Tibial artery (tissue), 4 donors: ENCODE measurements at places on chromosomes 12 and 14.

DNA sequence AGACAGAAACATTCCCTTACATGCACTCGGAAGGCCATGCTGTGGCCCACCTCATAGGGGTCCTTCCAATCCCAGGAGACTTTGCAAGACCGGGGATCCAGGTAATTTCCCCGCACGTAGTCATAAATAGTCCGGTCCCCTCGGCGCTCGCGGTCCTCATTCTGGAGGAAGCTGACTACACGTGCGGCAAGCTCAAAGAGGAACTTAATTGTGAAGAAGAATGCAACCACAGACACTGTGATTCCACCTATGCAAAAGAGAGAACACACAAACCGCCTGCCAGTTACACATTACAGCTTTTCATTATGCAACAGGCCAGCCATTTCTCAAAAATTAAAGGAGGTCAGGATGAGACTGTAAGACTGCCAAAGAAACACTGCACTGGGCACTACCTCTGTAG lies 28.4 kb downstream of the AREL1 start:
- H3K4me1 ChIP-seq = no peaks in the 10 kb centered on the region
- H3K4me3 ChIP-seq = no peak overlapping the region
- H3K27ac ChIP-seq = no peak overlapping the region
- no peaks in the 10 kb centered on the region for H3K27me3 ChIP-seq

DNA sequence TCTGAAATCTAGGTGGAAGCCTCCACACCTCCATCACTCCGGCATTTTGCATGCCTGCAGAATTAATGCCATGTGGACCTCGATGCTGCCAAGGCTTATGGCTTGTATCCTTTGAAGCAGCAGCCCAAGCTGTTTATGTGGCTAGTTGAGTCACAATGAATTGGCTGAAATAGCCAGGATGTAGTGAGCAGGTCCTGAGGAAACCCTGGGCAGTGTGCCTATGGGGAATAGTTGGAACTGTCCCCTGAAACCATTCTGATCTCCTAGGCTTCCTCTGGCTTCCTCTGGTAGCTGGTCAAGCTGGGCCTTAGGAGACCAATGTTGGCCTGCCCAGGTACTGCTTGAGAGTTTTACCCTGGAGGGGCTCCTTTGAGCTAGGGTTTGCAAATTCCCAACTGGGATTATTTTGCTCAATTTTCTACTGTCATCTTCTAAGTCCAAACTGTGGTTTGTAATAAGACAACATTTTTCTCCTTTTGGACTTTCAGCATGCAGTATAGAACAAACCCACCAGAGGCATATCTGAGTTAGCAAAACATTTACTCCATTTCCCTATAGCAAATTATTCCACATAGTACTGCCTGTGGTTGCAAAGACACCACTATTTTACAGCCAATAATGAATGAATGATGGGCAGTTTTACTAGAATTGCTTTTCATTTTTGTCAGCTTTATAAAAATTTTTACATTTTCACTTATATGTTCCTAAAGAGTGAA lies 85.1 kb upstream of the AMIGO2 start:
- H3K36me3 ChIP-seq = no peaks in the 10 kb centered on the region
- DNase-seq = no peak
- H3K4me3 ChIP-seq = no peak overlapping the region
- H3K27ac ChIP-seq = no peak overlapping the region
- no peaks in the 10 kb centered on the region for H3K27me3 ChIP-seq

- no peak overlapping the region for H3K27ac ChIP-seq
- H3K4me1 ChIP-seq = no peaks in the 10 kb centered on the region
- H3K4me3 ChIP-seq = no peak overlapping the region
These were observed 150.7 kb upstream of the CPM start for GRCh38 chr12:69083689-69084088.

- H3K4me3 ChIP-seq = no peak overlapping the region
- H3K36me3 ChIP-seq = peaks cover 24% of the 10 kb centered on the region
- H3K27ac ChIP-seq = no peak overlapping the region
- H3K27me3 ChIP-seq = no peaks in the 10 kb centered on the region
These were observed 5.4 kb downstream of the MAGOHB start for GRCh38 chr12:10607885-10608458.

DNA sequence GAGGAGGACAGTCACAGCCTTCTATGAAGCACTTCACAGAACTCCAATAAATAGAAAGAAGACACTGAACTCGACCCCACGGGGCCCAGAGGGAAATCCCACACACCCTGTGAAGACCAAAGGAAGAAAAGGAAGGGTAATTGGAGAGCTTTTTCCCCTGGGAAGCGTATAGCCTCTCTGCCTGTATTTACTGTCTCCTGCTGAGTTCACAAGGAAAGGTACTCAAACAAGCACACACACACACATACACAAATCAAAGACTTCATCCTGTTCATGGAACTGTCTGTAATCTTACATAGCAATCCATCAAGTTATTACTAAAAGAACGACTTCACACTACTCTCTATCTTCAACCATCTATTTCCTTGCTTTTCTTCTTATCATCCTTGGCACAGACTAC lies 15.3 kb downstream of the FOXN3 start:
- H3K4me3 ChIP-seq = no peak overlapping the region
- no peaks in the 10 kb centered on the region for H3K4me1 ChIP-seq
- peaks cover 13% of the 10 kb centered on the region for H3K36me3 ChIP-seq
- no peak overlapping the region for H3K27ac ChIP-seq
- DNase-seq = no peak

DNA sequence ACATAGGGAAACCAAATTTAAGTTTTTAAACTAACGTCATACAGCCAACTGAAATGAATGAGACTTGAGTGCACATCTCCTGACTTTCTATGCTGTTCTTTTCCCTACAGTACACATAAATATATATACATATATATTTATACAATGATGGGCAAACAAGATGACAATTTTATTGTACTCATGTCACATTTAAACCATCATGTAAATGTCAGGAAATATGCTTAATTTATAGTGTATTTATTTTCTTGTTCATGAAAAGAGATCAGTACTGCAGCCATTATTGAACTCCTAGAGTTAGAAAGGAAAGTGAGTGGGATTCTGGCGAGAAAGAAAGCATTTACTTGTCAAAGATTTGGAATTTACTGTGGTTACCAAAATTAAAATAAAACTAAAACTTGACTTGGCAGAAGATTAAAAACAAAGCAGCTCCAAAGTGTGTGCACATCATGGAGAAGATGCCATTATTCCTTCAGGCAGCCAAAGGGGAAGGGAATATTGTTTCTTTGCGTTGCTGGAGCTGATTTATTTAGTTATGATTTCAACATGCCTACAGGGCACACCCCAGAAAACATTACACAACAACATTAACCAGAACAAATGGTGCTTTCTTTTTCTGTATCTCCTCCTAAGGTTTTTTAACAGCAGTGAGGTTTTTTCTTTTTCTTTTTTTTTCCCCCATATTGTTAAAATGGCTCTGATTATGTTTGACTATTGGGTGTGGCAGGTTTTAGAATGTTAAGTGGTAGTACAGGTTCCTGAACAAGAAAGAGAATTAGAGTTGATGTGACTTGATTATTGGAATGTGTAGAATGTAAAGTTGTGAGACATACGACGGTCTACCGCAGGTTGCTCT lies 144.6 kb downstream of the RAD51B start:
- peak overlapping the region; percentile 29 for H3K27ac ChIP-seq
- H3K4me3 ChIP-seq = peak overlapping the region; percentile 2

- no peaks in the 10 kb centered on the region for H3K27me3 ChIP-seq
- no peak overlapping the region for H3K27ac ChIP-seq
- no peaks in the 10 kb centered on the region for H3K4me1 ChIP-seq
- no peaks in the 10 kb centered on the region for H3K36me3 ChIP-seq
- DNase-seq = no peak
- no peak overlapping the region for H3K4me3 ChIP-seq
These were observed 79.1 kb downstream of the ZFP36L1 start for GRCh38 chr14:68713782-68714181.

DNA sequence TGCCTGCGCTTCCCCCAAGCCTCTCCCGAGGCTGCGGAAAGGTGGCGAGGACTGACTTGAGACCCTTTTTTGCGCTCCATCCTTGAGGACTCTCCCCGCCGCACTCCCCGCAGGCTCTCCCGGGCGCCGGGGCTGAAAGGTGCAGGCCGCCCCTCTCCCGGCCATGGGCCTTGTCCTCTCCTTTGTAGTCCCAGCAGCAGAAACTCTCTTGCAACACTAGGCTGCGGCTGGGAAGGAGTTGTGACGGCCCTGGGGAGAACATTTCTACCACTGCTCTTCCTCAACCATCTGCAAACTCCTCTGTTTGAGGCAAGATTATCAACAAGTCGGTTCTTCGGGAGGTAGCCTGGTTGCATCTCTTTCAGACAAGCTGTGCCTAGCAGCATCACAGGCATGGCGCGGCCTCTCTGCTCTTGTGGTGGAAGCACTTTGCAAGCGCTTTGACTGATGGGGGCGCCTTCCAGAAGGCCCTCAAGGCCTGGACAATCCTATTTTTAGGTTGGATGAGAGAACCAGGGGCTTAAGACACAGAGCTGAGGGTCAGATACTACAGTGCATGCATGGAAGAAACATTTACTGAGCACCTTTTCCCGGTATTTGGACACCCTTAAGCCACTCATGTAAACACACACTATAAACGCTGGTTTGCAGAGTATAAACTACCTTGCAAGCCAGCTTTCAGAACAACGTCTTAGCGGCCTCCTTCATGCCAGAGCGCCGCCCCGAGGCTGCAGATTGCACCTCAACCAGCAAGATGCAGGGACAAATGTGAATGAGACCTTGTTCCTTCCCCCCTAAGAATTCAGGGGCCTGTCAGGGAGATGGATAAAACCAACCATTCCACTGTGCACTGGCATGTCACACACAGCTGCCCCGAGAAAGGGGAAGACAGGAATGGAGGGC lies 1.2 kb upstream of the PRIMA1 start:
- peak; percentile 35 for DNase-seq
- no peaks in the 10 kb centered on the region for H3K27me3 ChIP-seq

- H3K27me3 ChIP-seq = no peaks in the 10 kb centered on the region
- no peak overlapping the region for H3K27ac ChIP-seq
- no peak for DNase-seq
- no peak overlapping the region for H3K4me3 ChIP-seq
These were observed 28.3 kb downstream of the PSMA6 start for GRCh38 chr14:35320472-35320871.

DNA sequence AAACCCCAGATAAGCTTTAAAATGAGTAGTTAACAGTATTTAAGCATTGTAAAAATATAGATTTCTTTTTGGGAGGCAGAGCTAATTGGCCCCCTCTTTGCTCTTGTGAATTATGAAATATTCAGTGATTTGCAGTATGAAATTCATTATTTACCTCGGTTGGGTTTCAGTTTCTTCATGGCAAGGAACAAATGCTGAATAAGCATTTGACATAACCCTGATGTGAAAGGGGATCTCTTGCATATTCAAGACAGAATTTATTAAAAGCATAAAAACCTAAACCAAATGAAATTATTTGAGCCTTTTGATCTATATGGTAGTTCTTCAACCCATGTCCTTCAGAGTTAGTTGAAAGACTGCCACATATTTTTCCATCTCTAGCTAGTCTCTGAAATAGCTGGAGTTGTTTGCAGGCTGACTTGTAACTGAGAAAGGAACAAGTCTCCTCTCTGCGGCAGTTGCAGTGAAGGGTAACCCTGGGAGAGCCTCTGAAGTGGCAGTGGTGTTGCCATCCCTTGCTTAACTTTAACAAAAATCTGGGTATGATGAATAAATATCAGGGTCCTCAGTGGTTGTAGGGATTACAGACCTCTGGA lies 690 bp downstream of the AKAP6 start:
- no peaks in the 10 kb centered on the region for H3K27me3 ChIP-seq
- no peak overlapping the region for H3K27ac ChIP-seq
- H3K36me3 ChIP-seq = no peaks in the 10 kb centered on the region
- H3K4me3 ChIP-seq = no peak overlapping the region

DNA sequence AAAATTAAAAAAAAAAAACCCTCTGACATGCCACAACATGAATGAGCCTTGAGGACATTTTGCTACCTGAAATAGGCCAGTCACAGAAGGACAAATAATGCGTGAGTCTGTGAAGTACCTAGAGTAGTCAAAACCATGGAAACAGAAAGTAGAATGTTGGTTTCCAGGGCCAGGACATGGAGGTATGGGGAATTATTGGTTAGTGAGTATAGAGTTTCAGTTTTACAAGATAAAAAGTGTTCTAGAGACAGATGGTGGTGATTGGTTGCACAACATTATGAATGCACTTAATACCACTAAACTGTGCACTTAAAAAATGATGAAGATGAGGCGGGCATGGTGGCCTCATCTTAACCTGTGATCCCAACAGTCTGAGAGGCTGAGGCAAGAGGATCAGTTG lies 47.6 kb upstream of the ZFP36L1 start:
- no peak for DNase-seq
- H3K4me1 ChIP-seq = peaks cover 4% of the 10 kb centered on the region
- H3K36me3 ChIP-seq = peaks cover 20% of the 10 kb centered on the region
- H3K4me3 ChIP-seq = no peak overlapping the region

DNA sequence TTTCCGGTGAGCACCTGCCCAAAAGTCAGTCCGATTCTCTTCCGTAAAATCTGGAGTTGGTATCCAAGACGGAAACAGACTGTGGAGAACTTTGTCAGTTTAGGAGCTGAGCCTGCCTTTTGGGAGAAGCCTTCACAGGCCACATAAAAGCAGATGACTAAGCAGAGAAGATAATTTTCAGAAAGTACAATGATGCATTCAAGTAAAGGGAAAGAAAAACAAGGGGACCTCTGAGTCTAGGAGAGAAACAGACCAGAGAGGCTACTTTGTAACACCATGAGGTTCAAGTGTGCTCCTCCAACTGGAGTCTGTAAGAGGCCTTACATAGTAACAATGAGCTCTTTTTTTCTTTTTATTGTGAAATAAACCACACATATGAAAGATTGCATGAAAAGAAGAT lies 21.1 kb downstream of the TMED8 start:
- no peaks in the 10 kb centered on the region for H3K4me1 ChIP-seq
- H3K4me3 ChIP-seq = no peak overlapping the region
- H3K36me3 ChIP-seq = peaks cover under 1% of the 10 kb centered on the region
- no peaks in the 10 kb centered on the region for H3K27me3 ChIP-seq
- DNase-seq = no peak

GRCh38 chr14:34180869-34181268 lies 230.0 kb upstream of the EGLN3 start:
- DNase-seq = no peak
- H3K27me3 ChIP-seq = no peaks in the 10 kb centered on the region
- H3K4me3 ChIP-seq = no peak overlapping the region
- H3K4me1 ChIP-seq = no peaks in the 10 kb centered on the region
- H3K27ac ChIP-seq = no peak overlapping the region
- H3K36me3 ChIP-seq = no peaks in the 10 kb centered on the region

DNA sequence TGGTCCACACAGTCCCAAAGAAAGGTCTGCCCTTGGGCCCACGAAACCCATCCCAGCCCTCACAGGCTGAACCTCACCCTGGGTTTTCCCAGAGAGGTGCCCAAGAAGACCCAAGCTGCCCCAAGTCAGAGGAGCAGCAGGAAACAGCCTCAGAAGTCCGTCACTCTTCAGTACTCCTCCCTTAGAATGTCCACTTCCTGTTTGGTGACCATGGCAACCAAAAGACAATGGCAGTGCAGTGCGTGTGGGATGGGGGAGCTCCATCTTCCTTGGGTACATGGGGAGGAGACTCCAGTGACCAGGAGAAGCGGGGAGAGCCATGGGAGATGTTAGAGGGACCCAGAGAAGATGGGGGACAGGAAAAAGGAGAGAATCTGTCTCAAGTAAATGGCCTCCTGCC lies 11.3 kb downstream of the SELPLG start:
- H3K27ac ChIP-seq = no peak overlapping the region
- H3K4me1 ChIP-seq = peaks cover 5% of the 10 kb centered on the region
- H3K36me3 ChIP-seq = no peaks in the 10 kb centered on the region
- no peak for DNase-seq
